Liver (tissue), 10 donors: ENCODE measurements at places on chromosomes 2 and 18. TPM values are rescaled to one million over a fixed set of nuclear protein-coding genes. Genes with fewer than 3 reads are reported as not detected.

GRCh38 chr2:192184349-192184748, 10.4 kb downstream of the TMEFF2 start:
- H3K4me3 ChIP-seq = no peak overlapping the region
- no peaks in the 10 kb centered on the region for H3K27me3 ChIP-seq
- no peak for DNase-seq
- H3K4me1 ChIP-seq = no peaks in the 10 kb centered on the region
- H3K36me3 ChIP-seq = no peaks in the 10 kb centered on the region

- H3K4me3 ChIP-seq = no peak overlapping the region
- H3K4me1 ChIP-seq = no peaks in the 10 kb centered on the region
- no peak overlapping the region for H3K27ac ChIP-seq
- no peaks in the 10 kb centered on the region for H3K36me3 ChIP-seq
These were observed 12.8 kb upstream of the GCG start for GRCh38 chr2:162164802-162165201.

DNA sequence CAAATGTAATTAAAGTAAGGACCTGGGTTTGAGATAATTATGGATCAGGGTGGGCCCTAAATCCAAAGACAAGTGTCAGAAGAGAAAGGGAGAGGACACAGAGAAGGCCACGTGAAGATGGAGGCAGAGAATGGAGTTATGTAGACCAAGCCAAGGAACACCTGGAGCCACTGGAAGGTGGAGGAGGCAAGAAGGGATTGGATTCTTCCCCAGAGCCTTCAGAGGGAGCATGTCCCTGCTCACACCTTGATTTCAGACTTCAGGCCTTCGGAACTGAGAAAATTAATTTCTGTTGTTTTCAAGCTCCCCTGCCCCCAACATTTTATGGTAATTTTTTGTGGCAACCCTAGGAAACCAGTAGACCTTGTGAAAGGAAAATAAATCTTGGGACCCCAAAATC, 19.6 kb downstream of the CAPN14 start:
- no peaks in the 10 kb centered on the region for H3K36me3 ChIP-seq
- no peak overlapping the region for H3K4me3 ChIP-seq

GRCh38 chr2:126786765-126787164, 111.9 kb upstream of the TEX51 start:
- no peaks in the 10 kb centered on the region for H3K4me1 ChIP-seq
- no peaks in the 10 kb centered on the region for H3K36me3 ChIP-seq
- H3K27me3 ChIP-seq = peaks cover 3% of the 10 kb centered on the region
- H3K27ac ChIP-seq = no peak overlapping the region

DNA sequence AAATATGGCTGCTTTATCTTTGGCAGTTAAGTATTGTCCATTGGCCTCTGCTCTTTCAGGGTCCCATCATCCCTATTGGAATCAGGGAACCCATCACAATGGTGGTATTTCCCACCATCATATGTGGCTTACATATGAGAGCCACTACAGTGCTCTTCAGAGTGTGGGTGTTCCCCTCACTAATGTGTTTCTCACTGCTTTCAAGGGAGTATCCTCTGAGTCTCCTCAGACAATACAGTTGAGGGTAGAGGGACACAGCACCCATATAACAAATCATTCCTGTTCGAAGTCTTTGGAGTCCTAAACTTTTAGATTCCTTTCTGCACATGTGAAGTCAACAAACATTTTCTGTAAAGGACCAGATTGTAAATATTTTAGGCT, 48.8 kb upstream of the DNAJC10 start:
- H3K4me3 ChIP-seq = no peak overlapping the region
- H3K36me3 ChIP-seq = no peaks in the 10 kb centered on the region
- no peaks in the 10 kb centered on the region for H3K27me3 ChIP-seq
- H3K4me1 ChIP-seq = no peaks in the 10 kb centered on the region
- no peak overlapping the region for H3K27ac ChIP-seq
- DNase-seq = no peak

DNA sequence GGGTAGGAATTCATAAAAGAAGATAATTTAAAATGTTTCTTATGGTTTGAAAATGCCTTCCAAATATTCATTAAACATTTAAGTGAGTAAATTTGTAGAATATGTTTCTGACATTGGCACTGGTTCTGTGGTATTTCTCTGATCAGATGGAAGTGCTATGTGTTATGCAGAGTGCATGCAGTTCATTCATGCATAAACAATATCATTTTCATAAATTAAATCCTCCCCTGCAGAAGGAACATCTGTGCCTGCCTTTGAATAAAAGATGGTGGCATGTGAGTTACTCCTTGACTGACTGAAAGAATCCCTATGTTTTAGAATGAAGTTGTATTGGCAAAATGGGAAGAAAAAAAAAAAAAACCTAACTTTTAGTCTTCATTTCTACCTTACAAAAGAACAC, 5.9 kb downstream of the NEUROD1 start:
- no peak overlapping the region for H3K4me3 ChIP-seq
- no peaks in the 10 kb centered on the region for H3K27me3 ChIP-seq
- DNase-seq = no peak
- H3K4me1 ChIP-seq = no peaks in the 10 kb centered on the region
- no peaks in the 10 kb centered on the region for H3K36me3 ChIP-seq
- no peak overlapping the region for H3K27ac ChIP-seq

DNA sequence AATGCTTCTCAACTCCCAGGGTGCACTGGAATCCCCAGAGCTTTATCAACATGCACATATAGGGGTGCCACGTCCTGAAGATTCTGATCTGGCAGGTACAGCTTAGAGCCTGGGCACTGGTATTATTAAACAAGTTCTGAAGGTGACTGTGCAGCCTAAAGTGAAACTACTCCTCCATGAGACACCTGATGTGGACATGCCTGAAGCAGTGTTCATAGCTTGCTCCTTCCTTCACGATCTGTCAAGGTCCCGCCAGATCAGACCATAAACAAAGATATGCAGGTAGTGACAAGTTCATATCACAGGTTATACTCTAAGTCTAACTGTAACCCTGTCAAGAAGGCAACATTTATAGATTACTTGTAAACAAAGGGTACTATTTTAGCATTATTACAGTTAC, 65.3 kb upstream of the DNER start:
- no peak overlapping the region for H3K4me3 ChIP-seq
- no peak overlapping the region for H3K27ac ChIP-seq

GRCh38 chr2:142915502-142915901, 38.0 kb downstream of the KYNU start:
- H3K4me3 ChIP-seq = no peak overlapping the region
- no peaks in the 10 kb centered on the region for H3K27me3 ChIP-seq
- no peaks in the 10 kb centered on the region for H3K36me3 ChIP-seq
- DNase-seq = no peak
- no peak overlapping the region for H3K27ac ChIP-seq

DNA sequence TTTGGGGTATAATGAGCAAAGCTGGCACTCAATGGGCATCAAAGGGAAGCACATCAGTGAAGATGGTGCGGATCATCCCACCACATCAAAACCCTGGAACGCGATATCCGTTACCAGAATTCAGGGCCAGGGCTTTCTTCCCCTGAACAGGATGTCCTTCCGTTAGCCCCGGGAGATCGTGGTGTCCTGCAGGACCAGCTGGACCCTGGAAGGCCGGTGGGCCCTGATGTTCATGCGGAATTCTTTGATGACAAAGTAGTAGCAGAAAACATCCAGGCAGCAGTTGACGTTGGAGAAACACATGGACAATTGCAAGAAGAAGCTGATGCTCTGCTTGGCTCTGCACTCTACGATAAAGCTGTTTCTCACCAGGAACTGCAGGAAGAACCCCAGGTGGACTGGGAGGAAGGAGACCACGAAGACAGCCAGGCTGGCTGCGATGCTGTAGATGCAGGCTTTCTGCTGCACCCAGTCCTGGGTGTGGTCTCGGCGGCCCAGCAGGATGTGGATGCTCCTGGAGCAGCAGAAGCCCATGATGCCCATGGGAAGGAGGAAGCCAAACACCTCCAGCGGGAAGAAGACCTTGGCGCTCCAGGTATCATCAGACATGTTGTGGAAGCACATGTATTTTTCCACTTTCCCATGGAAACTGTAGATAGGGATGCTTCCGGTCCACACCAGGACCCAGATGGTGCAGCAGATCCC, 15.0 kb downstream of the GPR55 start:
- H3K4me1 ChIP-seq = no peaks in the 10 kb centered on the region
- no peaks in the 10 kb centered on the region for H3K36me3 ChIP-seq
- H3K4me3 ChIP-seq = no peak overlapping the region
- no peak for DNase-seq

DNA sequence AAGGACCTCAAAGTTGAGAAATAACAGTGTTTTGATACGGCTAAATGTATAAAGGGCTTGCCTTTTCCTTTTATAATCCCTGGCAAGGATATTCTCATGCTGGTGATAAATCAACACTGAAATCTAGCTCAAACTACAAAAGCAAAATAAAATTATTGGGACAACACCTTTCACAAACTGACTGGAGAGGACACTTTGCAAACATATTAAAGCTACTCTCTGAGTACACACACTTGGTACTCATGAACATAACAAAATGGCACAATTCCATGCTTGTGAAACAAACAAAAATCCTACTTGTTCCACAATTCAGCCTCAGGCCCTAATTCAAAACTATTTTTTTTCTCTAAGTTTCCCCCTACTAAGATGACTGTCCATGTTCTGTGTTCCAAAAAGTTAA, 305.8 kb downstream of the ETAA1 start:
- no peaks in the 10 kb centered on the region for H3K4me1 ChIP-seq
- H3K4me3 ChIP-seq = no peak overlapping the region
- H3K36me3 ChIP-seq = no peaks in the 10 kb centered on the region
- no peak overlapping the region for H3K27ac ChIP-seq

GRCh38 chr2:47675196-47675825, 107.6 kb upstream of the MSH6 start:
- no peak overlapping the region for H3K4me3 ChIP-seq
- H3K27ac ChIP-seq = no peak overlapping the region
- H3K27me3 ChIP-seq = no peaks in the 10 kb centered on the region

DNA sequence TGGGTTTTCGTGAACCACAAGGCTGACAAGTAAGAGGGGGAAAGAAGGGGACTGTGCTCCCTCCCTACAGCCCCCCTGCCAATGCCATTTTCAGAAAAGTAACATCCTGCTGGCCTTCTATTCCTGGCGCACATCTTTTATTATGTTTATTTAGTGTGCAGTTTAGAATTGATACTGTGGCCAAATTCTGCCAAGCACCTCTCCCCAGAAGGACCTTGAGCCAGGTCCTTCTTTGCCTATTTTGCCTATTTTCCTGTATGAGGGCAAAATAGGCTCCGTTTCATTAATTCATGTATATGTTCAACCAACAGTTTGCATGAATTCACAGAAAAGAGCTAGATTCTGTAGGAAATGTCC, 136.0 kb downstream of the MYO3B start:
- H3K36me3 ChIP-seq = no peaks in the 10 kb centered on the region
- no peaks in the 10 kb centered on the region for H3K27me3 ChIP-seq
- DNase-seq = no peak

DNA sequence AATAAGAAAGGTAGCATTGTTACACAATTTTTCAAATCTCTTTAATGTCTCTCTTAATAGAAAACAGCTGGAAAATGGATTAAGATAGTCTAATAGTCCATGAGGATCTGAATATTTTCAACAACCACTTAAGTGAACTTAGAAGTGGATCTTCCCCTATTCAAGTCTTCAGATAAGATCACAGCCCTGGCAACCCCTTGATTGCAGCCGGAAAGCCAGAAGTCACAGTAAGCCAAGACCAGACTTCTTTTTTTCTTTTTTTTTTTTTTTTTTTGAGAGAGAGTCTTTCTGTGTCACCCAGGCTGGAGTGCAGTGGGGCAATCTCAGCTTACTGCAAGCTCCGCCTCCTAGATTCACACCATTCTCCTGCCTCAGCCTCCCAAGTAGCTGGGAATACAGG, 18.6 kb upstream of the ZC3H15 start:
- H3K27ac ChIP-seq = no peak overlapping the region
- no peaks in the 10 kb centered on the region for H3K36me3 ChIP-seq
- H3K4me1 ChIP-seq = no peaks in the 10 kb centered on the region
- no peak for DNase-seq
- no peak overlapping the region for H3K4me3 ChIP-seq
- H3K27me3 ChIP-seq = no peaks in the 10 kb centered on the region

The NYAP2 gene
- total RNA-seq = not detected

The TMEM163 gene
- 0.33 TPM for total RNA-seq

The TBR1 gene
- total RNA-seq = under 0.01 TPM

The SPP2 gene
- 76.7 TPM for total RNA-seq
